ENCODE measurements at places on chromosomes 11 and 22. TPM values are rescaled to one million over a fixed set of nuclear protein-coding genes. Genes with fewer than 3 reads are reported as not detected.

Gene UBQLN3
- 0.13 TPM for total RNA-seq

Gene PIWIL4
- 2.6 TPM for total RNA-seq

Gene HIRA
- total RNA-seq: 17.2 TPM

Gene BIRC3
- total RNA-seq: 0.92 TPM

Gene OR4C3
- not detected for total RNA-seq

Gene SSH3
- 11.1 TPM for total RNA-seq

Gene PATE2
- 0.13 TPM for total RNA-seq

Gene GAL
- not detected for total RNA-seq

Gene TIMP3
- total RNA-seq: 23.5 TPM

Gene FAM180B
- not detected for total RNA-seq

Gene YWHAH
- 95.9 TPM for total RNA-seq

Gene GGTLC3
- total RNA-seq: not detected

Gene TSGA10IP
- 0.13 TPM for total RNA-seq

Gene GPHA2
- not detected for total RNA-seq

Gene CCDC73
- not detected for total RNA-seq

Gene ZNF280B
- under 0.01 TPM for total RNA-seq

Gene TMEM80
- total RNA-seq: 7.9 TPM

Gene ACER3
- 5.8 TPM for total RNA-seq

Gene MYOD1
- not detected for total RNA-seq

Gene PEX26
- total RNA-seq: 12.3 TPM

Gene MYBPC3
- not detected for total RNA-seq

Gene SAA2
- not detected for total RNA-seq

Gene ADAMTS8
- 0.53 TPM for total RNA-seq

Gene NCF4
- not detected for total RNA-seq

Gene SLC22A6
- total RNA-seq: not detected

Gene TMPRSS4
- total RNA-seq: under 0.01 TPM

Gene C1QTNF4
- 0.06 TPM for total RNA-seq

Gene ABTB2
- total RNA-seq: 3.1 TPM

Gene MGAT3
- total RNA-seq: 0.40 TPM

Gene NRXN2
- 30.3 TPM for total RNA-seq

Gene ZC3H12C
- total RNA-seq: 12.4 TPM

Gene PLEKHB1
- total RNA-seq: 0.40 TPM

Gene ARVCF
- total RNA-seq: 26.8 TPM

Gene NPAS4
- not detected for total RNA-seq

Gene MS4A4A
- total RNA-seq: not detected

Gene MRGPRX4
- not detected for total RNA-seq

Gene RFPL2
- not detected for total RNA-seq

Gene SEC14L6
- 0.12 TPM for total RNA-seq

Gene APOA5
- not detected for total RNA-seq

Gene SSTR3
- total RNA-seq: not detected

Gene ASPHD2
- total RNA-seq: 1.8 TPM

Gene P2RX3
- total RNA-seq: not detected

Gene TRIM48
- total RNA-seq: not detected

Gene OTOG
- not detected for total RNA-seq

Gene CLDN5
- total RNA-seq: 17.2 TPM

Gene PSMA1
- total RNA-seq: 151 TPM

Gene NEAT1
- total RNA-seq: 182 TPM

Gene TAF1D
- 98.0 TPM for total RNA-seq

Gene EXPH5
- 0.53 TPM for total RNA-seq

Gene MN1
- total RNA-seq: 6.1 TPM

Gene CHRM1
- total RNA-seq: not detected

Gene KRTAP5-11
- total RNA-seq: not detected

Gene OR9I1
- total RNA-seq: not detected

Gene PANX3
- not detected for total RNA-seq

Gene DAGLA
- 2.2 TPM for total RNA-seq

All from aortic smooth muscle cell (primary cell).